ENCODE measurements at places on chromosomes 2 and 18.

- no peak for DNase-seq
Measured at GRCh38 chr2:53379547-53379946, 388.1 kb upstream of the CHAC2 start.

DNA sequence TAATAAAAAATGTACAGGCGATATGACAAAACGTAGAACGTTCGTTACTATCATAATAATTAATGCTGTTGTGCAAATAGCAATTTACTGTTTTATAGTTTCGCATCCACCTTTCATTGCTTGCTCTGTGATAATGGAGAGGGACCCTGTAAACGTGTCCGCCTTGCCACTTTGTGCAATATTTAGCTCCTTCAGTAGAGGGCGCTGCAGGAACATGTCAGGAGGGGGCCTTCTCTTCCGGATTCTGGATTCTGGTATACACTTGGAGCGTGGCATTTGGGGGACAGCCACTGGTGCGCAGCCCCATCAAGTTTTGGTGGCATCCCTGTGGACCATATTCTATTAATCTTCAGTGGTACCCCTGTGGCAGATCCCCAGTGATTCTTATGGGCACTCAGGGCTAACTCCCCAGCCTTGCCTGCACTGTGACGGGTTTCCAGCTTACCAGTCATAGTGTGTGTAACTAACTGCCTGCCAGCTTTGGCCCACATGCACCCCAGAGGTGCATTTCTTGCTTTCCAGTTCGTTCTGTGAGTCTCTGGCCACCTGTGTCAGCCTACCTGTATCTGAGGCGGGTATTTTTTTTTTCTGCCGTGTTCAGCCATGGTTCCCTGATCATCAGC is 140.3 kb downstream of the CYRIA start:
- DNase-seq: no peak

GRCh38 chr2:179765666-179766065 is 95.7 kb downstream of the ZNF385B start:
- no peak for DNase-seq

DNA sequence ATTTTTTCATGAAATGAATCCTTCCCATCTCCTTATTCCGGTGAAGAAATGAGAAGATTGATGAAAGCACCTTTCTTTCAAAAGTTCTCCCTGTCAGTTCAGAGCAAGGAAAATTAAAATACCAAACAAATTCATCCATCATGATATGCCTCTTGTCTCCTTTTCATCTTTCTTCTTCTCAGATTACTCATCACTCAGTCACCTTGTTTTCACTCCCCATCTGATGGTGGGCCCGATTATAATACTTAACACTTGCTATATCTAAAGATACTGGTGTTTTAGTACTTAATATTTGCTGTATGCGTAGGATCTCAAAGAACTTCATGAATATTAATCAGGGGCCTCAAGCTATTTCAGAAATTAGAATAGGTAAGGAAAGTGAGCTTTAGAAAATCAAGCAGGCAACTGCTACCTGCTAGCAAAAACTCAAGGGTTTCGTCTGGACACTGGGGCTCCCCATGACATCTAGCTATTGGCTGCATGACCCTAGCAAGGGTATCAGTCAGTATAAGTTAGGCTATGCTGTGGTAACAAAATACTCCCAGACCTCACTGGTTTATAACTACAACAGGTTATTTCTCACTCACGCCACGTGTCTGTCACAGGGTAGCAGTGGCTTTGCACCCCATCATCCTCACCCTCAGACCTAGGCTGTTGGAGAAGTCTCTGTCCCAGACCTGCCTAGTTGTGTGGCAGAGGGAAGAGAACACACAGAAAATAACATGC is 39.0 kb upstream of the RNF152 start:
- no peak for DNase-seq

- DNase-seq: no peak
Measured at GRCh38 chr2:217733461-217733860, 269.3 kb downstream of the TNS1 start.

Measured in lung (tissue), 17 donors.